ENCODE measurements at places on chromosomes 5 and 9.

GRCh38 chr5:33370466-33370859, 70.3 kb upstream of the TARS1 start:
- no peaks in the 10 kb centered on the region for H3K36me3 ChIP-seq
- no peak for DNase-seq
- H3K27ac ChIP-seq = no peak overlapping the region
- H3K4me1 ChIP-seq = no peaks in the 10 kb centered on the region

- no peaks in the 10 kb centered on the region for H3K36me3 ChIP-seq
- no peak for DNase-seq
- peaks cover 5% of the 10 kb centered on the region for H3K27me3 ChIP-seq
- H3K27ac ChIP-seq = no peak overlapping the region
- H3K4me3 ChIP-seq = no peak overlapping the region
Observed at GRCh38 chr9:91795598-91796241, 154.3 kb downstream of the ROR2 start.

DNA sequence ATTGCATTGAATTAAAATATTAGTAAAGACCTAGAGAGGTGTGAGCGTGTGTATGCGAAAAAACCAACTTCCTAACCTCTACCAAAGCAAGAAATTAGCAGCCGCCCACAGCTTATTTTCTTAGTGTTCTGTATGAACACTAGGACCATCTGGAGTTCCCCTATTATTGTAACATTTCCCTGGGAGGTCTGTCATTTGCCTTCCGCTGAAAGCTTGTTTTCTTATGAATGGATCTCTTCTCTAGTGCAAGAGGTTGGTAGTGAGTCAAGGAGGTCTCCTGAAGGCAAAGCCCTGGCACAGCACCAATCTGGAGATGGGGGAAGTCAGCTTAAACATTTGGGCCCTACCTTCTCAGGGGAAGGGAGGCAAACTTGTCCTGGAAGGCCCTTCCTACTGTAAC, 10.8 kb downstream of the TNFSF8 start:
- no peak overlapping the region for H3K4me3 ChIP-seq
- peaks cover 14% of the 10 kb centered on the region for H3K27me3 ChIP-seq
- H3K27ac ChIP-seq = peak overlapping the region; percentile 20
- no peak for DNase-seq

DNA sequence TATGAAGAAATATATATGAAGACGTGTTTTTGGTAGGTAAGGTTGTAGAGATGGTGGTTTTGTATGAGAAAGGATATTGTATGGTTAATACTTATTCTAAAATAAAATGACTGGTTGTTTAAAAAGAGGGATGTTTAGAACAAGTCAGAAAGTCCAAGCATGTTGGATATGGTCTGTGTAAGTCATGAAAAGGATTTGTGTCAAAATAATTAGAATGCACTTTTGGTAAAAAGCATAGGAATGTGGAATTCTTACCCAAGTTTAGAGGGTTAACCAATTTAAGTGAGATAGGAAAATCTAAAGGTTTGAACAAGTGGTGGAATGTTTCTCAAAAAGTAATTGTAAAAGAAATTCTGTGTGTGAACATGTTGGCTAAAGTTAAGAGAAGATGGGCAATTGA, 1556.5 kb upstream of the C9orf72 start:
- DNase-seq = no peak
- H3K27me3 ChIP-seq = no peaks in the 10 kb centered on the region
- H3K4me1 ChIP-seq = no peaks in the 10 kb centered on the region
- no peaks in the 10 kb centered on the region for H3K36me3 ChIP-seq
- no peak overlapping the region for H3K27ac ChIP-seq

DNA sequence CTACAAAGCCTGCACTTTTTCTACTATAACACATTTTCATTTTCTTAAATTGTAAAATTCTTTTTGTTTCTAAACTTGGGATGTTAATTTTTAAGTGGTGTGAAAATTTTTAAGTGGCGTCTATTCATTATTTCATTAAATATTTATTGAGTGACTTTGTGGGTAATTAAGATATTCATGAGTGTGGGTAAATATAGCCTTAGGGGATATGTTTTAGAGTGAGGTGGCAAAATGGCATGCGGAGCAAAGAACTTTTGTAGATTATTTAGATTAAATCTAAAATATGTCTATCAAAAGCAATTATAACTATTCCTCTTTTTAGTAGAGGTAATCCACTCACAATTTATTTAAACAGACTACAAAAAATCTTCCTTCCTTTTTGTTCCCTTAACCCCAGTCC, 188.4 kb downstream of the PCSK1 start:
- no peak overlapping the region for H3K4me3 ChIP-seq
- H3K4me1 ChIP-seq = no peaks in the 10 kb centered on the region
- peaks cover 14% of the 10 kb centered on the region for H3K27me3 ChIP-seq
- no peaks in the 10 kb centered on the region for H3K36me3 ChIP-seq
- H3K27ac ChIP-seq = no peak overlapping the region

DNA sequence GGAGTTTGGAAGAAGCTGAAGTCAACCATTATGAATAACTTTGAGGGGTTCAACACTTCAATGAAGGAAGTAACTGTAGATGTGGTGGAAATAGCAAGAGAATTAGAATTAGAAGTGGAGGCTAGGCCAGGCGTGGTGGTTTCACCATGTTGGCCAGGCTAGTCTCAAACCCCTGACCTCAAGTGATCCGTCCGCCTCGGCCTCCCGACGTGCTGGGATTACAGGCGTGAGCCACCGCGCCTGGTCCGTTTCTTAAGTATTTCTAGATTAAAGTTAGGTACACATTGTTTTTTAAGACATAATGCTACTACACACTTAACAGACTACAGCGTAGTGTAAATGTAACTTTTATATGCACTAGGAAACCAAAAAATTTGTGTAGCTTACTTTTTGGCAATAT, 14.1 kb downstream of the FNIP1 start:
- no peak overlapping the region for H3K27ac ChIP-seq
- H3K36me3 ChIP-seq = peaks cover 18% of the 10 kb centered on the region
- no peak overlapping the region for H3K4me3 ChIP-seq
- H3K27me3 ChIP-seq = no peaks in the 10 kb centered on the region

DNA sequence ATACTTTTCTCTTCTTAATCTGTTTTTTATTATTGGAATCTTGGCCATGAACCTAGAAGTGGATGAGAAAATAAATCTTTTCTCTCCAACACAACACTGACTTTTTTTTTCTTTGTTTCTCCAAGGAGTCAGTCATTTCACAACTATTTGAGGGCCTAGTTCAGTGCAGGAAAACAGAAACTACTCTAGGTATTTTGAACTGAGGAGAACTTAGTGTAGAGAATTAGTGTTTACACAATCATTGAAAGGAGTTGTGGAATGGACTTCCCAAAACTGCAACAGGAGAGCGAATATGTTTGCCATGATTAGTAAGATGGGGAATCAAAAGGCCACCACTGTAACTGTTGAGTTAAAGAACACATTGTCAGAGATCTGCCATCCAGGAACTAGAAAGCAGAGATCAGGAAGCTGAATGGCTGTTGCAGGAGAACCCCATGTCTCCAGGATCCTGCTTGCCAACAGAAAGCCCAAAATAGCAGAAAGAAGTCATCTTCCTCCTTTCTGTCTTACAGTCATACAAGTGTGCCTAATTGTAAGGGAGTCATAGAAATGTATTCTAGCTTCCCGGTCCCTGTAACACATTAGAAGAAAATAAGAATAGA, 20.3 kb upstream of the PCDH1 start:
- no peak for DNase-seq
- peaks cover 14% of the 10 kb centered on the region for H3K27me3 ChIP-seq
- no peak overlapping the region for H3K4me3 ChIP-seq
- H3K27ac ChIP-seq = no peak overlapping the region
- H3K36me3 ChIP-seq = no peaks in the 10 kb centered on the region
- no peaks in the 10 kb centered on the region for H3K4me1 ChIP-seq

DNA sequence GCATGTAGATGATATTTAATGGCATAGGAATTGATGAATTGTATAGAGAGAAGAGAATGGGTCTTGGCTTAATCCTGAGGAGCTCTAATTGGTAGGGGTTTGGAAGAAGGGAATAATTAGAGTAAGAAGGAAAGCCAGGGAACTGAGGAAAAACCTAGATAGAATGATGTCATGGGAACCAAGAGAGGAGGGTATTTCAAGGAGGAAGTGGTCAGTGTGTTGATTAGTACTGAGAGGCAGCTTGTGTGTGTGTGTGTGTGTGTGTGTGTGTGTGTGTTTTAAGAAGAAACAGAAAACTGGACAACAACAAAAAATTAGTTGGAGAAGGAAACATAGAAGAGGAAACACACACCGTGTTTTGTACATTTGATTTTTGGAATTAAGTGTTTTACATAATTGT, 42.8 kb downstream of the MAST4 start:
- H3K36me3 ChIP-seq = no peaks in the 10 kb centered on the region
- H3K4me1 ChIP-seq = peaks cover 12% of the 10 kb centered on the region
- DNase-seq = no peak
- no peaks in the 10 kb centered on the region for H3K27me3 ChIP-seq
- H3K4me3 ChIP-seq = no peak overlapping the region

- H3K27ac ChIP-seq = peak overlapping the region; percentile 82
- H3K4me1 ChIP-seq = peaks cover 69% of the 10 kb centered on the region
- peaks cover 74% of the 10 kb centered on the region for H3K36me3 ChIP-seq
- no peak overlapping the region for H3K4me3 ChIP-seq
- no peaks in the 10 kb centered on the region for H3K27me3 ChIP-seq
Observed at GRCh38 chr5:131396630-131397273, 132.9 kb downstream of the CDC42SE2 start.

DNA sequence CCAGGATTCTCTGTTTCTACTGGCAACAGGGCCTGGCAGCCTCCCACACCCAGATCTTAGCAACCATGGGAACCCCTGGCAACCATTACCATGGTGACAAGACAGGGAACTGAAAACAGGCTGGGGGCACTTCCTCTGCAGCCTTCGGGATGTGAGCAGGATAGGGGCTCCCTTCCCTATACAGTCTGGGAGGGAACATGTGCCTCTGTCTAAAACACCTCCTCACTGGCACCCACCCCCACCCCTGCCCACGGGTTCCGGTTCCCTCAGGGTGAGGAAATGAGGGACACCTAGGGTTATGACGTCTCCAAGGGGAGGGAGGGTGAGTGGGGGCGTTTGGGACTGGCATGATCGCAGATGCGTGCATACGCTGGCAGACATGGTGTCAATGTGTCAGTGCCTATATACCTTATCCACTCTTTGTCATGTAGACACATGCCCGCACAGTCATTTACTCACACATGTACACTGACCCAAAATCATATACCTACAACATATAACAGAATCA, 3.0 kb upstream of the DNAJB5 start:
- H3K4me3 ChIP-seq = peak overlapping the region; percentile 16
- H3K27ac ChIP-seq = peak overlapping the region; percentile 22
- H3K36me3 ChIP-seq = peaks cover 6% of the 10 kb centered on the region
- H3K4me1 ChIP-seq = peaks cover 76% of the 10 kb centered on the region

DNA sequence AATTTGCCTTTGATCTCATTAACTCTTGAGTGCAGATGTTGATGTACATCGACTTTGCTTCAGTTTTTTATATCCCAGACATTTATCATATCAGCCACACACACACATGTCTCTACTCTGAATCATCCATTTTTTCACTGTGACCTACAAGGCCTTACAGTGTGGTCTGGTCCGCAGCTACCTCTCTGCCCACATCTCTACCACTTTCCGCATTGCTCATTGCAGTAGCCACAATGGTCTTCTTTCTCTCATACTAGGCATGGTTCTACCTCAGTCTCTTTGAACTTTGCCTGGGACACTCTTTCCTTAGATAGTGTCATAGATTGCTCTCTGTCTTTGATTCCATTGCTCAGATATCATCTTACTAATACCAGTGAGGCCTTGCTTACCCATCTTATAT, 87.9 kb upstream of the FSD1L start:
- no peak for DNase-seq
- no peaks in the 10 kb centered on the region for H3K27me3 ChIP-seq
- peaks cover 12% of the 10 kb centered on the region for H3K4me1 ChIP-seq
- no peak overlapping the region for H3K4me3 ChIP-seq
- H3K36me3 ChIP-seq = peaks cover 31% of the 10 kb centered on the region

- no peak overlapping the region for H3K27ac ChIP-seq
- no peaks in the 10 kb centered on the region for H3K4me1 ChIP-seq
- H3K36me3 ChIP-seq = no peaks in the 10 kb centered on the region
- peaks cover 7% of the 10 kb centered on the region for H3K27me3 ChIP-seq
- H3K4me3 ChIP-seq = no peak overlapping the region
Observed at GRCh38 chr9:77598524-77598923, 49.6 kb downstream of the GNA14 start.

- no peaks in the 10 kb centered on the region for H3K27me3 ChIP-seq
- H3K4me1 ChIP-seq = no peaks in the 10 kb centered on the region
- no peak for DNase-seq
- no peaks in the 10 kb centered on the region for H3K36me3 ChIP-seq
Observed at GRCh38 chr5:51487952-51488351, 104.7 kb downstream of the ISL1 start.

GRCh38 chr9:115300874-115301273, 182.9 kb upstream of the TNC start:
- no peak overlapping the region for H3K27ac ChIP-seq
- H3K4me3 ChIP-seq = no peak overlapping the region
- no peaks in the 10 kb centered on the region for H3K27me3 ChIP-seq
- H3K4me1 ChIP-seq = no peaks in the 10 kb centered on the region
- no peak for DNase-seq
